NCI-H69 (cell line): ENCODE measurements at places on chromosomes 12 and 14.

GRCh38 chr12:131894313-131894860 is at the start of gene ULK1:
TSS of gene ULK1 (plus strand) at chr12:131894622. CDS start at chr12:131895002, 380 bp downstream.
- DNase-seq, result peak; percentile 98

- no peak for DNase-seq
Observed at GRCh38 chr12:12817616-12818015, 4.5 kb downstream of the DDX47 start.

DNA sequence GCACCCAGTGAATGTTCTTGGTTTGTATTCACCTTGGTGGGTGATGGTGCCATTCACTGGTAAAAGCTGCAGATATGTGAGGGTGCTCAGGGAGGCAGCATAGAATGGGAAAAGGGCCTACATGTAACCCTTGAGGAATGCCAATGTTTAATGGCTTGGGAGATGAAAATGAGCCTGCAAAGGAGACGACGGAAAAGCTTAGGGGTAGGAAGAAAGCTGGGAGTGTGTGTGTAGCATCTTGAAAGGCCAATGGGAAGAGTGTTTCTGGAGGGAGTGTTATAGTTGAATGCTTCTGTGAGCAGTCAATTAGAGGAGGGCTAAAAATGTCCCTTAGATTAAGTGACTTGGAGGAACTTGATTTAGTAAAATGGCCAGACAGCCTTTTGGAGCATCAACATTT is 24.9 kb downstream of the PPM1A start:
- no peak for DNase-seq

DNA sequence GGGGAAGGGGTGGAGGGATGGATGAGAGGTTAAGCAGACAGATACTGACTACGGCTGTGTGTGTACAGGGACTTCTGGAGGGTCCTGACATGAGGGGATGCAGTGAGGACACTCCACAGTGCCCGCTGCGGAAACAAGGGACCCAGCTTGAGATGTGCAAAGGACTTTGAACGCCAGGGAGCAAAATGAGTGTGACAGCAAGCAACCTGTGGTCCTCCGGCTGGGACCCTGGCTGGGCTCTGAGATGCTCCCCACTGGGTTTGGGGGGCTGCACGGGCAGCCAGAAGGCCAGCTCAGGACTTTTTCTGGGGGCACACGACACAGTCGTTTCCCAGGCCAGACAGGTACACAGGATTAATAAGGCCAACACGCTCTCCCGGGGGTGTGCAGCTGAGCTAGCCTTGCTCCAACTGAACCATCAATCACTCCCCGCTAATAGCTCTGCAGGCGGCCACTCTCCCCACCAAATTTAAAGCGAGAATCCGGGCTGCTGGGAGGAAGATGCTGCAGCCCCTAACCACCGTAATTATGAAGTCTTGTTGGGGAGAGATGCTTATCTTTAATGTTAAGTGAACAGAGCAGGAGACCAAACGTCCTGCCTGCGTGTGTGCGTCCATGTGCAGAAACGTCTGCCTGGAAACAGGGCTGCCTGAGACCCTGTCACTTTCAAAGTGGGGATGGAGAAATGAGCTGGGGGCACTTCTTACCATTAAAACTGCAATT is 51.6 kb upstream of the DLK1 start:
- DNase-seq, result peak; percentile 88

DNA sequence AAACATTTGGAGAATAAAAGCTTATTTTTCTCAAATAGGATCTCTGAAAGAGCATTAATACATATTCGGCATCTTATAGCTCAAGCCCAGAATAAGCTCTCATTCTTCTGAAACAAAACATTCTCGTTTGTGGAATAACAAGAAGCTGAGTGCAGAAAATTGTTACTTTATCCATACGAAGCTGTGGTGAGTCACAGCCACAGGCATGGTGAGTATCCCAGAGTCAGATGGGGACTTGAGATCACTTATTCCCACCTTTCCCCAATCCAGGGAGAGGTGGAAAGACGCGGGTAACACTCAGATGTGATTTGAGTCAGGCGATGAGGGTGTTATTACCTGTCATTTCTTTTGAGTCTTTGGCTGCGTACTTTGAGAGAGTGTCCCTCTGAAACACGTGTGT is 214.6 kb upstream of the TMEM132C start:
- DNase-seq, result no peak

GRCh38 chr14:74368441-74368840 is 20.2 kb downstream of the VRTN start:
- DNase-seq, result no peak

GRCh38 chr14:63598807-63599206 is 42.9 kb downstream of the WDR89 start:
- DNase-seq, result no peak
